Bone marrow (tissue), 2 donors: ENCODE measurements at places on chromosomes 5 and 9.

DNA sequence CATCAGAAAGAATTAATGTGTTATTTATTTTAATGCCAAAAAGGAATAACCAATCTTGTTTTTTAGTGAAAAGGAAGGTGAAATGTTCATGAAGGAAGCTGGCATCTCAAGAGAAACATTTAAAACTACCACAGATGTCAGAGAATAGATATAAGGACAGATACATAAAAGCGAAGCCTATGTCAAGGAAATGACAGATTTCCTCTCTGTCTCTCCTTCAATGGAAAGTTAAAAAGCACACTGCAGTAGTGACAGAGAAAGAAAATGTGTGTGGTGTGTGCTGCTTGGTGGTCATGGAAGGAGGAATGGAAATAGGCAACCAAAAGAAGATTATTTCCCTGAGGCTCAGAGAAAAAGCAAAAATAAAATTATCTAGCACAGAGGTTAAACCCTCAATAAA lies 9.2 kb downstream of the WNT8A start:
- DNase-seq, result no peak

- DNase-seq, result no peak
Measured at GRCh38 chr5:11791792-11792191, 112.5 kb downstream of the CTNND2 start.

- DNase-seq, result no peak
Measured at GRCh38 chr5:132190161-132190817, 37.4 kb downstream of the P4HA2 start.

GRCh38 chr9:106960258-106960657 lies 97.3 kb downstream of the ZNF462 start:
- no peak for DNase-seq

GRCh38 chr5:83034528-83035207 lies 42.5 kb downstream of the TMEM167A start:
- DNase-seq, result no peak

- no peak for DNase-seq
Measured at GRCh38 chr9:19373527-19373926, 6.5 kb downstream of the RPS6 start.
